ENCODE measurements at places on chromosomes 1 and 21.
A peak's percentile ranks its signal among the peaks of the same experiment; 100 is the strongest.

GRCh38 chr1:236718328-236718727, 32.0 kb downstream of the ACTN2 start:
- DNase-seq, result no peak

DNA sequence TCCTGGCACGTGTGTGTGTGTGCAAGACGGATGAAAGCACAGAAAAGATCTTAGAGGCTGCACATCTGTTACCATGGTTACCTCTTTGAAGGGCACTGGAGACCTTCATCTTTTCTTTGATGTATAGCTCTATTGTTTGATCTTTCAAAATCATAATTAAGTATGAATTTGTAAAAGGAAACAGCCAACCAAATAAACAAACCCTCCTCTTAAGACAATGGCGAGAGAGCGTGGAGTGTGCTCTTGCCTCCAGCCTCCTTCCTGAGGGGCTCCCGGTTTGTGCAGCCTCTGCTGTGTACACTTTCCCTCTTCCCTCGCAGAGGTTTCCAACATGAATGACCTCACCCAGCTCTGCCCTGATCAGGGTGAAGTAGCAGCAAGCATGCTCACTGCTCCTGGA, 27.9 kb downstream of the CACNA1S start:
- no peak for DNase-seq

DNA sequence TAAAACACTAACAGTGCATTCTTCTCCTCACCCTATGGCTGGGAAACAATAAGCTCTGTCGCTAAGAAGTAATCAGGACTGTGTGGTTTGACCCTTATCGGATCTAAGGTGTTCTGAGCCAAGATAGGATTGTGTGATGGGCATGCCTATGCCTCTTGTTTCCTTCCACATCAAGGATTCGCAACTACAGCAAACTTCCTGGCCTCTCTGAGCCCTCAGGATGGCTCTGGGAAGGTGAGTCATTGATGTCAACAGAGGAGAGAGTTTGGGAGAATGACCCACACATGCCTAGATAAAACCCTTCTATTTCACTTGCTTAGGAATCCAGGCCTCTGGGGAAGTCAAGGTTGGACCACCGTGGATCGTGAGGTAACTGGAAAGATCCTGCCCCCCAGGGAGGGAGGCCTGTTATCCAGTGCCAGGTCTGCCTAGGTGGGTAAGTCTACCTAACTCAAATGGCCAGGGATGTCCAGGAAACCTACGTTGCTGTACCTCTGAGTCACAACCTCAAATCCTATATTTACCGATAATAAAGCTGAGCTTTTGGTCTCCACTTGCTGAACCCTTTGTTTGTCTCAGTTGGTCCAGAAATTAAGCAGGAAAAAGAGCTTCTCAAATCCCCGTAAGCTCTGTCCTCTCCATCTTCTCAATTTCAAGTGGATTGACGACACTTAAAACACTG, 27.4 kb downstream of the TIAM1 start:
- DNase-seq, result no peak

- DNase-seq, result no peak
These were observed 308.5 kb upstream of the ADAMTS5 start for GRCh38 chr21:27275294-27275927.

DNA sequence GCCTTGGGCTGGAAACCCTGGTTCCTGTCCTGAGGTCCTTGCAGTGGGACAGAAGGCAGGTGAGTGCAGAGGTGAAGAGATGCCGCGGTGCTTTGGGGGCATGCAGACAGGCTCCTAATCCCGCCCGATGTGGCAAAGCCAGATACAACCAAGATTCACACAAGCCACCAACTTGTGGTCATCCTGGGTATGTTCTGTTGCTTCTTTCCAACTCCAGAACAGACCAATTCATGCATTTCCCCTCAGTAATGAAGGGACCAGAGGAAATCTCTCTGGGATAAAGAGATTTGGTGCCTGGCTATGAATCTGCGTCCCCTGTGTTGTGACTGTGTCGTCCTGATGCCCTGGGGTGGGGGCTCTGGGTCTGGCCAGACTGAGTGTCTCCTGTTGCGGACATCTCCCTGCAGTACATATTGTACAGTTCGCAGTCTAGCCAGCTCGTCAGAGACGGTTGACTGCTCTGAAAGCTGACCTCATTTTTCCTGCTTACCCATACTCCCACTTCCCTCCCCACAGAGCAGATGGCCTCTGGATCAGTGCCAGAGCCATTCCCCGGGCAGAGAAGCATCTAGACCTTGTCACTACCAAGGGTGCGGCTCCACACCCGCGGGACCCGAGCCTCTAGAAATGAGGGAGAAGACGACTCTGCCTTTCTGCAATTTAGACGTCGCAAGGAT, 216.3 kb downstream of the KIF26B start:
- no peak for DNase-seq

DNA sequence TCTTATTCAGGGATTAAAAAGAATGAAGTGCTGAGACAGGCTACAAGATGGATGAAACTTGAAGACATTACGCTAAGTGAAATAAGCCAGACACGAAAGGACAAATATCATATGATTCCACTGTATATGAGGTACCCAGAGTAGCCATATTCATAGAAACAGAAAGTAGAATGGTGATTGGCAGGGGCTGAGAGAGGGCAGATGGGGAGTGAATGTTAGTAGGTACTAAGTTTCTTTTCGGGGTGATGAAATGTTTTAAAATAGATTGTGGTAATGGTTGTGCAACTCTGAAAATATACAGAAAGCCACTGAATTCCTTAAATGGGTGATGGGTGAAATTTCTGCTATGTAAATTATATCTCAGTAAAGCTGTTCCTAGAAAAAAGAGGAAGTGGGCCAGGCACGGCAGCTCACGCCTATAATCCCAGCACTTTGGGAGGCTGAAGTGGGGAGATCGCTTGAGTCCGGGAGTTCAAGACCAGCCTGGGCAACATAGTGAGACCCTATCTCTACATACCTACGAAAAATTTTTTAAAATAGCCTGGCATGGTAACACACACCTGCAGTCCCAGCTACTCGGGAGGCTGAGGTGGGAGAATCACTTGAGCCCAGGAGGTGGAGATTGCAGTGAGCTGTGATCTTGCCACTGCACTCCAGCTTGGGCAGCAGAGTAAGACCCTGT, 15.9 kb downstream of the SLC27A3 start:
- DNase-seq, result no peak

GRCh38 chr1:71956613-71957285, 325.6 kb downstream of the NEGR1 start:
- DNase-seq, result no peak

DNA sequence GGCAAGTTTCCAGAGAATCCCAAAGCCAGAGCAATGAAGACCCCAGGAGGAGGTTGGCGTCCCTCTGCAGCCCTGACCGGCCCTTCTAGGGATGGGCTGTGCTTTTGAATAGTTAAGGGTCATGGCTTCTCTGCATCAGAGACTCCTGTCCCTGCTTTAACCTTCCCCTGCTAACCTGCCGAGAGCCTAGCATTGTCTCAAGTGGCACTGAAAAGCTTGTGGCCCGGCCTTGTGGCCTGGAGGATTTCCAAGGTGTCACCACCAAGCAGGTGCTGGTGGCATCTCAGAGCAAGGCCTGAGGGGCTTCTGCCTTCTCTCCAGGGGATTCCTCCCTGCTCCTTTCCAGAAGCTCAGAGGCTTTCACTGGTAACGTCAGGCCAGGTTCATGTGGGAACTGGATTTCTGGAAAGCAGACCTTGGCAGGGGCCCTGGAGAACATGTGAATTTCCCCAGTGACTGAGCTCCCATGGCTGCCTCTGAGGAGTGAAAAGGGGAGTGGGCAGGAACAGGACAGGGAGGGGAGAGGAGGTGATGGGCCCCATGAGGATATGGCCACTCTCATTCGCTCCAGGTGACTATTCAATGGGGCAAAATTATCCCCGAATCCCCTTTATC, 409.9 kb downstream of the PTPRU start:
- DNase-seq, result no peak

GRCh38 chr1:151661751-151662150, 49.9 kb downstream of the SNX27 start:
- DNase-seq, result no peak

GRCh38 chr1:155043301-155043702, 7.8 kb upstream of the ADAM15 start:
- no peak for DNase-seq

DNA sequence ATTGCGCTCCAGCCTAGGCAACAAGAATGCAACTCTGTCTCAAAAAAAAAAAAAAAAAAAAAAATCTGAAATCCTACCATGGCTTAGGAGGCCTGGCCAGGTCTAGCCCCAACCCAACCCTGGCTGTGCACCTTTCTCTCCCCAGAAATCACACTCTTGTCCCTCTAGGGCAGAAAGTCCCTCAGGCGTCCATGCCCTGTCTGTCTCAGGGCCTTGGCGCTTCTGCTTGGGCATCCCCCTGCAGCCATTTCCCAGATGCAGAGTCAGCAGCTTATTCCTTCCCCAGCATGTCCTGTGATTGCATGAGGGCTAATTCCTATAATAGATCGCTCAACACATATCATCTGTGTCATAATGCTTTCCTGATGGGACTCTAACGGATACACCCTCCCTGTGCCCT, 57.3 kb upstream of the PCP4 start:
- no peak for DNase-seq

DNA sequence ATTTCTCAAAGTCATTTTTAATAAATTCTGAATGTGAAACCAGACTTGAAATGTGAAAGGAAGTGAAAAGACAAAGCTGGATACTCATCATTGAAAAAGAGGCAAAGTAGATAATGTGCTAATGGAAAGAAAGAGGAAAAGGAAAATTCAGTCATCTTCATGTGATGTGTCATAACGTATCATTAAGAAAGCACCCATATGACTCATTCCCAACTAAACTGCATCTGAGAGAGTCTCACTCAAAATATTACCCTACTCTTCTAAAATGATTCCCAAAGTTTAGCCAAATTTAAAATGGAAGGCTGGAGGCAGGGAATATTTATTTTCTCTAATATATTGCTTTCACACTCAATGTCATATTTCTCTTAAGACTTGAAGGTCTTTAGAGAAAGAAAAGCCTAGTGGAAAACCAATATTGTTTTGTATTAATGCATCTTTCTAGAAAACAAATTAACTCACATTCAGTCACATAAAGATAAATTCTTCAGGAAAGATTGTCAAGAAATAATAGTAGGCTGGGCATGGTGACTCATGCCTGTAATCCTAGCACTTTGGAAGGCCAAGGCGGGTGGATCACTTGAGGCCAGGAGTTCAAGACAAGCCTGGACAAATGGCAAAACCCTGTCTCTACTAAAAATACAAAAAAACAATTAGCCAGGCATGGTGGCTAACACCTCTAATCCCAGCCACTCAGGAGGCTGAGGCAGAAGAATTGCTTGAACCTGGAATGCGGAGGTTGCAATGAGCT, 129.9 kb downstream of the SLC30A10 start:
- DNase-seq, result no peak

- DNase-seq, result no peak
These were observed 13.0 kb downstream of the NES start for GRCh38 chr1:156664046-156664766.

DNA sequence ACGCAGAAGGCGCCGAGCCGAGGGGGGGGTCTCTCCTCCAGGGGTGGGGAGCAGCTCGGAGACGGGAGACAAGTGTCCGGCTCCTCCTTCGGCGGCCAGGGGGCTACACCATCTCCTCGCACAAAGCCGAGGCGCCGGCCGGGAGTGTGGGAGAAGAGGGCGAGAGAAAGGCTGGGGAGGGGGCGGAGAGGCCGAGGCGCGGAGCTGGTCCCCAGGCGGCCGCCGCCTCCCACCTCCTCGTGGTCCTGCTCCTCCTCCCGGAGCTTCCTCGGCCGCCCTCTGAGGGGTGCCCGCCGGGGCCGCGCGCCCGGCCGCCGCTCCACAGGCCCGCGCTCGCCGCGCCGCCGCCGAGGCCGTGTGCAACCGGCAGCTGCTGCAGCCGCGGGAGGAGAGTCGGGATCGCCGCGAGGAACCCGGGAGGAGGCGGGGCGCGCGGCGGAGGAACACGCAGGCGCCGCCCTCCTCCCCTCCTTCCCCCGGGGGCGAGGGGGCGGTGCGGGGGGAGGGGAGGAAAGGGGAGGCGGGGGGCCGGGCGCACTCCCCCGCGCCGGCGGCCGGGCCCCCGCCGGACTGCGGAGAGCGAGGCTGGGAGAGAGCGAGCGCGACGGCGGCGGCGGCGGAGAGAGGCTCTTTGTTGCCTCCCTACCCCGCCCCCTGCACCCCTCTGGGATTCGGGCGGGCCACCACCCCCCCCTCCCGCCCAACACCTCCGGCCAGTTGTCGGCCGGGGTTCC, at the start of gene ENAH:
Gene ENAH, minus strand, starts transcription at position 395 of the 734 bp plus-strand sequence. CDS start 433 bp downstream, outside the sequence.
- DNase-seq, result peak; percentile 8

DNA sequence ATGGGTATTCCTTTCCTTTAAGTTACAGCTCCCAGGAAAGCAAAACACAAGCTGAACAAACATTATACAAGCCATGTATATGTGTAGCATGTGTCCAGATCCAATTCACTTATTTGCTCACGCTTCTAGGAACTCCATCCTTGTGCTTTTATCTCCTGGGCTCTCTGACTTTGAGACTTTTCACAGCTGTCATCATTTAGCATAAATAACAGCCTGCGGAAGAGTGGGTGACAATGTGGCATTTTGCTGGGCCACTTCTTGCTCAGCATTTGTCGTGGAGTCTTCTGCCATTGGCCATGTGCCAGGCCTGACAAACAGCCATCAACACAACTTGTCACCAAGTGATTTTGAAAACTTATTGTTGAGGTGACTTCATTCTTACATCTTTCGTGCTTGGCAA, 164.3 kb downstream of the KIF26B start:
- no peak for DNase-seq

GRCh38 chr1:74763807-74764206, 30.9 kb downstream of the TYW3 start:
- DNase-seq, result no peak

- no peak for DNase-seq
These were observed 2.0 kb upstream of the LHX4 start for GRCh38 chr1:180227861-180228647.

GRCh38 chr1:64861611-64862010, 104.7 kb downstream of the JAK1 start:
- no peak for DNase-seq

- no peak for DNase-seq
These were observed 1.9 kb upstream of the MEF2D start for GRCh38 chr1:156502391-156502893.

- DNase-seq, result no peak
These were observed 66.4 kb upstream of the BTG3 start for GRCh38 chr21:17679002-17679600.

- no peak for DNase-seq
These were observed 20.0 kb downstream of the ZBTB40 start for GRCh38 chr1:22471610-22472009.
